ENCODE measurements at places on chromosomes 7 and 10.

DNA sequence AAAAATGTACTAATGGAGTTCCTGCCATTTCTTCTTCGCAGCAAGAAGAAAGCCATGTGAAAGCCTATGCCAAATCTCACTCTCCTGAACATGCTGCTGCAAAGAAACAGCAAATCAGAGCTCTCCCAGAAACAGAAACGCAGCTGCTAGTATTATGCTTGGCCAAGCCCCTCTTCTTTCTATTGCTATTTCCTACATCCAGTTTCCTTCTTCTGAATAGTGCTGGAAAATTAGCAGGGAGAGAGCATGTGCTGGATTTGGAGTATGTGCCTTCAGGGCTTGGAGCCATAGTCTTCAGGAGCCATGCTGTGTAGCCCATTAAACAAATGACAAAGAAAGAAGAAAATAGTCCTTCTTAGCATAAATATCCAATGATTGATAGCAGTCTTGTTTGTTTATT lies 852.0 kb upstream of the PHF14 start:
- no peak for DNase-seq

- DNase-seq: no peak
Observed at GRCh38 chr7:12814107-12814506, 126.7 kb downstream of the ARL4A start.

GRCh38 chr10:124249196-124249595 lies 155.8 kb upstream of the CHST15 start:
- no peak for DNase-seq

DNA sequence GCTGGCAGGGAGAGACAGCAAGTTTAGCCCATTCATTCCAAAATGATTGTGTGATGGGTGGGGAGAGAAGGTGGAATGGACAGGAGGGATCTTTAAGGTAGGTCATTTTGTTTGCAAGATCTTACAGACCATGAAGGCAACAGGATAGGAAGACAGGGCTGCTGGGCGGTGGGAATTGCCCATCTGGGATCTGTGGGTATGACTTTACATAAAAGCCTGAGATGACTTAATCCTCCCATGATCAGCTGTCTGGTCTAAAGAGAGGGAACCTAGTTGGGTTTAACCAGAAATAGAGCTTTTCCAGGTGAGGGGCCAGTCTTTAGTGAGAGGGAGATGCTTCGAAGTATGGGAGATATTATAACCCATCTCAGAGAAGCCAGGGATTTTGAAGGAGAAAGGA lies 153.7 kb downstream of the KLF6 start:
- no peak for DNase-seq

DNA sequence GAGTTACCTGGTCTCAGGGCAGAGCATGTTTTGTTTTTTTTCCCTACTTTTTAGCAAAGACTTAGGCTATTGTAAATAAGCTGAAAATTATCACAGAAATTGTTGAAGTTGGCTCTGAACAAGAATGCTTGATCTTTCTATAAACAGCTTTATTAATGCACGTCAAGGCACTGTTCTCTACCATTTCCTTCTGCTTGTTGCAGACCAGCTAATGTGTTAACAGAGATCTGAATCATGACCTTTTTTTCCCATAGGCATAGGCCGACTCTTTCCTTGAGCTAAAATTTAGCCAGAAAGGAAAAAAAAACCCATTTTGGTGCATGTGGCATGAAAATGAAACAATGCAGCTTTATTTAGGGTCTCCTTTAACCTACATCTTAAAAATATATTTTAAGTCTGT lies 248.5 kb downstream of the SDK1 start:
- DNase-seq: no peak

- DNase-seq: peak; percentile 46
Observed at GRCh38 chr10:124388823-124389612, 29.7 kb downstream of the OAT start.

- no peak for DNase-seq
Observed at GRCh38 chr10:86172301-86172700, 194.3 kb downstream of the GRID1 start.

DNA sequence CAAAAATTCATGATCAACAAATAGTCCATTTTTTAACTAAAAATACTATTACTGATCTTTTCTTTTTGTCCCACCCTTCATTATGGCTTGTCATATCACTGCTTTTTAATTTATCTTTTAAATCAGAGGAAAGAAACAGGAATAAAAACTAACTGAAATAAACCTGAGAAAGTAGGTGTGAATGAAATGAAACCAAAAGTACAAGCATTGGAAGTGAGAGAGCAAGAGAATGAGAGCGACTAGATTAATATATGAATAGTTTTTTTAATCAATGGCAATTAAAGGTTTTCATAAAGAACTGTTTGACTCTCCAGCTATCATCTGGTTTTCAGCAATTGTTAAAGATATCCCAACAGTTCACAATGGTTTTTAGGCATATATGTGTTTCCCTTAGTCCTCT lies 137.8 kb downstream of the SPAG6 start:
- DNase-seq: no peak

Data from cortex of kidney (tissue), 1 donor.